ENCODE measurements at places on chromosomes 7 and 10.

GRCh38 chr10:132645247-132645530 lies 107.6 kb downstream of the INPP5A start:
- DNase-seq: no peak

DNA sequence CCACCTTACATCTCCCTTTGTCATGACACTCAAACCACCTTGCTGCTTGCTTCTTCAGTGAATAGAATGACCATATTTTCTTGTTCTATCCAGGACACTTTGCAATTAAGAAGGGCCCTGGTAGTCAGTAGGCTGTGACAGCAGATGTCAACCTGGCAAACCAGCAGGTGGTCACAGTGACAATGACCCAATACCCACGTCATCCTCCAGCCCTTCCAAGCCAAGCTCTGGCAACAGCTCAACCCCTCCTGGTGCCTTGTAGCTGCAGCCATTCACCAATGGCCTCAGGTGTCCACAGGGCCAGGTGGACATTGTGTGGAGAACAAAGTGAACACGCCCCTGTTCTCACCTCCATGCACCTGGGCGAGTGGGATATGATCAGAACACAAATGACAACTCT lies 87.6 kb upstream of the MACROH2A2 start:
- DNase-seq: no peak

GRCh38 chr10:98332623-98333269 lies 64.8 kb upstream of the LOXL4 start:
- no peak for DNase-seq

- DNase-seq: no peak
These were observed 200.9 kb upstream of the ZNF32 start for GRCh38 chr10:43849551-43849950.

GRCh38 chr10:127534074-127534473 lies 15.0 kb upstream of the NPS start:
- DNase-seq: no peak

GRCh38 chr10:11303361-11304170 lies 285.9 kb downstream of the CELF2 start:
- no peak for DNase-seq

- peak; percentile 57 for DNase-seq
These were observed 117.6 kb downstream of the SEM1 start for GRCh38 chr7:96591900-96592676.

- DNase-seq: no peak
These were observed 82.5 kb downstream of the DIP2C start for GRCh38 chr10:606762-607544.

GRCh38 chr10:130012129-130012528 lies 48.1 kb upstream of the EBF3 start:
- no peak for DNase-seq

DNA sequence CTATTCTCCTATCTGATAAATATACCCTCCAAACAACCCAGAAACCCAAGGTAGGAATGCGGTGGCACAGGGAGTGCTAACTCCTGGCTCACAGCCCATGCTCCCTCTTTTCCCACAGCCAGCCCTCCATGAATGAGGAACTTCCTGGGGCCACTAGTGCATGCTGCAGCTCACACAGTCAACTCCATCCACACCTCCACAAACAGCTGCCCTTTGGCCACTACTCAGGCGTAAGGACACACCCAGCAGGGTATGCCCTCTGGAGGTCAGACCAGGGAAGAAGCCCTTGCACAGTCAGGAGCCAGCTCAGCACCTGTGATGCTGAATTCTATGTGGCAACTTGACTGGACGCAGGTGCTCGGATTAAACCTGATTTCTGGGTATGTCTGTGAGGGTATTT lies 85.2 kb upstream of the PIK3CG start:
- DNase-seq: peak; percentile 71

- no peak for DNase-seq
These were observed 92.4 kb upstream of the SGCE start for GRCh38 chr7:94748376-94748775.

GRCh38 chr7:45688382-45688781 lies 114.2 kb downstream of the ADCY1 start:
- no peak for DNase-seq

GRCh38 chr10:120221873-120222485 lies 235.0 kb upstream of the PLPP4 start:
- DNase-seq: peak; percentile 91

GRCh38 chr7:158362912-158363905 lies 224.4 kb downstream of the PTPRN2 start:
- peak; percentile 19 for DNase-seq

- no peak for DNase-seq
These were observed 12.5 kb downstream of the COL13A1 start for GRCh38 chr10:69814251-69814650.

DNA sequence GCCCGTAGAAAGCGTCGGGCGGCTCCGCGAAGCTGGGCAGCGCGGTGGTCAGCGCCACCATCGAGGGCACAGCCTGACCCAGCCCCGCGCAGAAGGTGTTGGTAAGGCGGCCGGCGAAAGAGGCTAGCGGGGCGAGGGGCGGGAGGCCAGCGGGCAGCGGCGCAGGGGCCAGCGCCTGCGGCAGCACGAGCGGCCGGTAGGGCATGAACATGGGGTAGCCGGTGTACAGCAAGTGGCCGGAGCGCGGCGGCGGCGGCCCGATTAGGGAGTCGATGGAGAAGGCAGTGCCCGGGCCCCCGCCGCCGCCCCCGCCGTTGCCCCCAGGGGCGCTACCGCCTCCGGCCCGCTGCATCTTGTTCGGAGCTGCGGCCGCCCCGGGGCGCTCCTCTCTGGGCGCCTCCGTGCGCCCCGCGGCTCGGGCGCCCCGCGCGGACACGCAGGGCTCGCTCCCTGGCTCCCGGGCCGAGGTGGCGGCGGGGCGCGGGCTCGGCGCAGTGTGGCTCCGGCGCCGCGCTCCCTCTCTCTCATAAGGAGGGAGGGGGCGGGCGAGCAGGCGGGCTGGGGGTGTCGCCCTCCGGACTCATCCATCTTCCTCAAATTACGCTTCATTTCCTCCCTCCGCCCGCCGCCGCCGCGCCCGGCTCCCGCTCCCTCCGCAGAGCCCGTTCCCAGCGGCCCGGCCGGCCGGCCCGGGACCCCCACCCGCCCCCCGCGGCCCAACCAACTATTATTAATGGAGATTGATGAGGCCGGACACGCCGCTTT lies at the start of gene GBX1:
Gene GBX1 (minus strand): TSS at position 498 of the 765 bp plus-strand sequence. CDS start 146 bp downstream, at position 352.
- DNase-seq: peak; percentile 66

- no peak for DNase-seq
These were observed 2.4 kb downstream of the TMEM140 start for GRCh38 chr7:135150072-135150782.

DNA sequence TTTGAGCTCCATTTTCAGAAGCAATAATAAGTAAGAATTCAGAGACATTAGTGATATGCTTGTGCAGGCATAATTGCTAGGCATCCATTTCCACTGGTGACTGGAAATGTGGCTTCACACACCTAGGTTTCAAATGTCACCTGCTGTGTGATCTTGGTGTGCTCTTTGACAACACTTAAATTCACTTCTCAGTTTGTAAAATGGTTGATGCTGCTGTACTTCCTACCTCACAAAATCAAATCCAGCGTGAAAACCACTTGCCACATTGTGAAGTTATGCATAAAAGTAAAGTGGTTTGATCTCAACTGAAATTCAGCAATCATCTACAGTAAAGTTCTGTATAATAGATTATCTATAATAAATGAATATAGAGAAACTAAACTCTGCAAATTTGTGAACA lies 82.4 kb downstream of the APBB1IP start:
- no peak for DNase-seq

DNA sequence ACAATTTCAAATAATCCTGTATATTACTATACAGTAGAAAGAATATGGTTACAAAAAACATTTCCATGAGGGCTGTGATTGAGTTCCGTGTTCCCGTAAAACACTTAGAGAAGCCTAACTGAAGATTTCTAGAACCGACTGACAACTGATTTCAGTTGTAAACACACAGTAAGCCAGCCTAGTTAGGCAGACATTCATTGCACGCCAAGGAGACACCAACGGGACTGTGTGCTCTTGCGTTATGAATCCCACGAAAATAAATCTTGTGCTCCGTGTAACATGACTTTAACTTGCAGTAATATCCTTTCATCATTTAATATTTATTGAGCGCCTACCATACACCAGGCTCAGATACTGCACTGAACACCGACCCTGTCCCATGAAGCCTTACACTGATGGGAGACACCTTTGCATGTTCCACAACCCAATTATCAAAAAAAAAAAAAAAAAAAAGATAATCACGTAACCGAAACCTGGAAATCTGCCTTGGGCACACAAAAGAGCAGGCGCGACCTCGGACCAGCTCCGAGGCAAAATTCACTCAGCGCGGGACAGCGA lies 420 bp upstream of the KLHL7 start:
- no peak for DNase-seq

DNA sequence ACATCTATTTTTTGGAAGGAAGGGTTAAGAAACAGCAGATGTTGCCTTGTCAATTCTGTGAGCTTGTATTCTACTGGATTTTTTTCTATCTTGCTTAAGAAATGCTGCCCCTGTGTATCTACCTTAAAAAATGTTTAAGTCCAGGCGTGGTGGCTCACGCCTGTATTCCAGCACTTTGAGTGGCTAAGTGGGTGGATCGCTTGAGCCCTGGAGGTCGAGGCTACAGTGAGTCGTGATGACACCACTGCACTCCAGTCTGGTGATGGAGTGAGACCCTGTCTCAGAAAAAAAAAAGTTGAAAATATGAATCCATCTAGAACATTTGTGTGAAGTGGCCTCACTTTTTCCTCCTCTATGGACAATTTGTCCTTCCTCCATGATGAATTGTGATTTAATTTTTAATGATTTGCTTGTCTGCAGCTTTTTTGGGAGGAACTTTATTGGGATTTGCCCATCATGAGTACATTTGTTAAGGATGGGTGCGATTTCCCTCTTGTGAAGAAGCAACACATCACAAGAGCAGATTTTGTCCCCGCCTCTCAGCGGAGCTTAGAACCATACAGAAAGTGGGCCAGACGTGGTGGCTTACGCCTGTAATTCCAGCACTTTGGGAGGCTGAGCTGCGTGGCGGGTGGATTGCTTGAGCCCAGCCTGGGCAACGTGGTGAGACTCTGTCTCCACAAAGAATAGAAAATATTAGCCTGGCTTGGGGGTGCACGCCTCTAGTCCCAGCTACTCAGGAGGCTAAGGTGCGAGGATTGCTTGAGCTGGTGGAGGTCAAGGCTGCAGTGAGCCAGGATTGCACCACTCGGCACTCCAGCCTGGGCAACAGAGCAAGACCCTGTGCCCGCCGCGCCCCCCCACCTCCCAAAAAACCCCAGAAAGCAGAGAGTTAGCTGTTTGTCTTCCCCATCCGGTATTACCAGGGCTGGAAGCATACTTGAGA lies 57.7 kb downstream of the DNAJB6 start:
- no peak for DNase-seq

GRCh38 chr7:108236681-108237415 lies 106.7 kb upstream of the LAMB4 start:
- DNase-seq: peak; percentile 59

DNA sequence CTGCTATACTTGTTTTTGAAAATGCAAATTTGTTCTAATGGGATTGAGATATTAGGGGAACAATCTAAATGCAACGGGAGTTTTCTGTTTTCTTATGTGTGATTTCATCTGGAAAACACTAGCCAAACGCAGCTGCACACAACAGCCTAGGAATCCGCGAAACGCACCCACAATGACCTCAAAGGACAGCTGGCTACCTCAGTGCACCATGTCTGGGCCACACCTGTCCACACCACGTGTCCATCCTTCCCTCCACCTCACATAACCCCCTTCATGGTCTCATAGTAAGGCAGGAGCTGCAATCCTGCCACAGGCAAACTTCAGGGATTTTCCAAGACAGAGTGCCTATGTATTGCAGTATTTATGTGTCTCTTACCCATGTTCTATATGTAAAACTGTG lies 382.5 kb upstream of the PRKCQ start:
- DNase-seq: no peak

DNA sequence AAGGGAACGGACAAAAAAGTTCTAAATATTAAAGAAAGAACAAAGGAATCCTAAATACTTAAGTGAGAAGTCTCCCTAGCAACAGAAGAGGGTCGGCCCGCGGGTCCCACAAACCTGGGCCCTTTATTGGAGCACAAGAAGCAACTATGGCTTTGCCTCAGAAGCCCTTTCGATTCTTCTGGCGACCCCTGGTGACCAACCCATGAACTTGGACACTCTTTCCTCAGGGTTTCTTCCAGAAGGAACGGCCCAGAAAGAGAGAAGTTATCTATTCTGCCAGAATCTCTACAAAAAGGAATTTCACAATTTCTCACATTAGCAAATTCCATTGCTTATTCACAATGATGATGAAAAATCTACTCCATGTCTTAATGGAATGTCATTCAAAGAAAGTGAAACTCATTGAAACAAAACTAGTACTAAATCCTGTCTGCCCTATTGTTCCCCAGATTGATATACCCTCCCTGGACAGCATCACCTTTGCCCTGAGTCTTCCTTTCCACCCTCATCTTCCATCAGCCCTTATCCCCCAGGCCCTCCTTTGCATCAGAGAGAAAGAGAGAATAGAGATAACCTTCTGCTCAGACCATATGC lies 43.7 kb downstream of the CPVL start:
- DNase-seq: peak; percentile 89

DNA sequence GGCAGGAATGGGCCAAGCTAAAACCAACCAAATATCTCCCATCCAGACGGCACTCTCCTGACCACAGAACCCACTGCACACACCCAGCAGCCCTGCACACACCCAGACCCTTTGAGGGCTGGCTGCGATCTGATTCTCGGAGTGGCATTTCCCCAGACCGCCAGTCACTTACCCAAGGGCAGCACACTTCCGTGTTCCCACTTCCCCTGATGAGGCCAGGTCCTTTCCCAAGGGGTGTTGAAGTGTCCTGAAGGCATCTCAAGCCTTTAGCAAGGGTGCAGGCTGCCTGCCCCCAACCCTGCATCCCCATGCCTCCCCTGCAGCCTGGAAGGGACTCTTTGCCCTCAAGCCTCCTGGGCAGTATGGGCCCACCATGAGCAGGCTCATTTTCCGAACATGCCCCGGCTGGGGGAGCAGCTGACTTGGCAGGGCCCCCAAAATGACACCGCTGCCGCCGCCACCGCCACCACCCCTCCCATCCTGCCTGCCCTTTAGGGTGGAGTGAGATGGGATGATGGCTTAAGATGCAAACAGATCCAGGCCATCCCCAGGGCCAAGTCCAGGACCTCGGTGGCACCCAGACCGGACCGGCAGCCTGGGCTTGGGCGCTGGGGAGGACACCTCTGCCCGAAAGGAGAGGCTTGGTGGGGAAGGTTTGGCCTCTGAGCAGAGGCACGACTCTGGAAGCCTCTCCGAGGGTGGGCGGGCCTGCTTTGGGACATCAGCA lies 159.8 kb downstream of the NRF1 start:
- DNase-seq: no peak

All from GM23338 (cell line).